ENCODE measurements at places on chromosomes 3 and 15.

DNA sequence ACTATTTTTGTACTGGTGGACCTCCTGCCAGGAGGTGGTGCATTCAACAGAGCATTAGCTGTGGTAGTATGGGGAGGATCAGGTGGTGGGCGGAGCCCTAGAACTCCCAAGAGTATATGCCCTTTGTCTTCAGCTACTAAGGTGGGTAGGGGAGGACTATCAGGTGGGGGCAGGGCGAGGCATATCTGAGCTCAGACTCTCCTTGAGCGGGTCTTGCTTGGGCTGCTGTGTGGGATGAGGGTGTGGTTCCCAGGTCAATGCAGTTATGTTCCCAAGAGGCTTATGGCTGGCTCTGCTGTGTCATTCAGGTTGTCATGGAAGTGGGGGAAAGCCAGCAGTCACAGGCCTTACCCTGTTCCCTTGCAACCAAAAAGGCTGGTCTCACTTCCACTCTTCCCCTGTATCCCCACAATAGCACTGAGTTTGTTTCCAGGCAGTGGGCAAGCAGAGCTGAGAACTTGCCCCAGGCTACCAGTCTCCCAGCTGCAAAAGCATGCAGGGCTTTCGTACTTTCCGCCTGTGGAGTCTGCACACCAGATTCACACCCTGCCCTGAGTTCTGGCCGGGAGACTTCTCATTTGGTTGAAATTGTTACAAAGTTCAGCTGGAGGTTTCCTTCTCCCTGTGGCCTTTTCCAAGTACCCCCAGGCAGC is 93.7 kb upstream of the DPPA4 start:
- no peak for DNase-seq

GRCh38 chr3:110272525-110272924 is 799.1 kb upstream of the NECTIN3 start:
- no peak for DNase-seq

GRCh38 chr3:49914906-49915305 is 11.2 kb upstream of the MST1R start:
- DNase-seq = peak; percentile 31

DNA sequence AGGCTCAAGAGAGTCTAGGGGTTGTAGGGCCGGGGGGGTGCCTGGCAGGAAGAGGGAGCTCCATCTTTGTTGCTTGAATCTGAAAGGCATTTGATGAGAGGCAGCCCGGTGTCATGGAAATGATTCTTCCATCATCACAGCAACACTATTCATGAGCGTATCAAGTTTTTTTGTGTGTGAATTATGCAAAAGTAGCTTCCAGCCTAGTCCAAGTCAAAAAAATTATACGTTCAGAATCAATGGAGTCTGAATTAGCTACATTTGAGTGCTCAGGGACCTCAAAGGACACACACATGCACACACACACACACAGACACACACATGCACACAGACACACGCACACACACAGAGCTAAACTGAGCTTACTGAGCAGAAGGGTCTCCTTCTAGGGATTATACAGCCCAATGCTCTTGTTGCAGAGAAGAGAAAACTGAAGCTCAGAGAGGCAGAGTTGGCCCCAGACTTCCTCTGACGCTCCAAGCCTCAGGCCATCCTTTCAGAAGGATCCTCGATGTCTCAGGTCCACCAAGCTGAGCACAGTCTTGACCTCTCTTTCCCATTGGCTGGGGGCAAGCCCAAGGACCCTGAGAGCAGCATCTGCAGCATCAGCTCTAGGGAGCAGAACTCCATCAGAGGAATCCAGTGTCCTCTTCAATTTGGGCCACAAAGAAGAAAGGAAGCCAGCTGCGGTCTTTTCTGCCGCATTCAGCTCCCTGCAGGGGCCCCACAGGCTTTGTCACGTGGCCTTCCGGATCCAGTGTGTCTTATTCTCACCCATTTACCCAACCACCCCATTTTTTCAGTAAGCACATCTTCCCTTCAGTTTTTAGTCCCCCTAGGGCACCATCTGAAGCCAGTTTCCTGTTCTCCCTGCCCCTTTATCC is 228.0 kb downstream of the UACA start:
- DNase-seq = no peak

DNA sequence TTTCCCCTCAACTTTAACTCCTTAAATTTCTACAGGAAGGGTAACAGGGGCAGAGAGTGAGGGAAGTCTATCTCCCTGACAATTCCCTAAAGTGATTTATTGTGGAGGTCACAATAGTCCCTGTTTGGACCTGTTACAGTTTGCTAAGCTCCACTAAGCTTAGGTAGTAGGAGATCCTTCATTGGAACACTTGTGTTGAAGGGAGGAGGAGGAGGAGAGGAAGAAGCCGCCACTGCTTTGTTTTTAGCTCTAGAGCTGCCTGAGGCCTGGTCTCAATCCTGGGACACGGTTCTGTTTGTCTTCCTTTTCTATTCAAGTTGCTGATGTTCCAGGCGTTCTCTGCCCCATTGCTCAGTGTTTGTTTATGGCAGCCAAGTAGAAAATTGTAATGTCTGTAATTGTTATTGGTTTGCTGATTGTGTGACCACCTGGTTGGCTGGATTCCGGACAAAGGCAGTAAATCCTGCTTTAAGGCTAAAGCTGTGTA is 48.4 kb downstream of the HES1 start:
- DNase-seq = no peak
